ENCODE measurements at places on chromosomes 6 and 20.
A peak's percentile ranks its signal among the peaks of the same experiment; 100 is the strongest.

GRCh38 chr20:55437798-55438415, 567.4 kb downstream of the CBLN4 start:
- DNase-seq: no peak

GRCh38 chr20:32466739-32467505, 108.8 kb downstream of the ASXL1 start:
- DNase-seq: no peak

DNA sequence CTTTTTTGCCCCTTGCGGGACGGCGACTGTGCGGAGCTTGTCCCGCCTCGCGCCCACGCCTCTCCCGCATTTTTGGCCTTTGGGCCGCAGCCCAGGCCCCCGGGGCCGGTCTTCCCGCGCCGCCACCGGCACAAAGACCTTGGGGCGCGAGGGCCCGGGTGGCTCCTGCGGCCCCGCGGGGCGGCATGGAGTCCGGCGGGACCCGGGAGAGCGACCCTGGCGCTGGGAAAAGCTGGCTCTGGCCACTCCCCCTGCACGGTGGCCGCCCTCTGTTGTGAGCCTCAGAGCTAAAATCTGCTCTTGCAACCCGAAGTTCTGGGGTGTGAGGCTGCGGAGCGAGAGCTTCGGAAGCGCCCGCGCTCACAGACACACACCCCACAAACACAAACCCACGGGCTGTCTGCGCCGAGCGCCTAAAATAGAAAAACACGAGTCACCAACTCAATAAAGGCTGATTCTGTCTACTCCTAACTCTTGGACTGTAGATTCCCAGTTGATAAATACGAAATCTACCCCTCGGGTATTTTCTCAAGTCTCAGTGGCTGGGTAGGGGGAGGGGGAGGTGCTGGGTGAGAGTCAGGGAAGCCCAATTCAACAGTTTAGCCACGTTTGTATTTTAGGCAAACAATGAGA, 496 bp upstream of the BEND3 start:
- DNase-seq: peak; percentile 62

DNA sequence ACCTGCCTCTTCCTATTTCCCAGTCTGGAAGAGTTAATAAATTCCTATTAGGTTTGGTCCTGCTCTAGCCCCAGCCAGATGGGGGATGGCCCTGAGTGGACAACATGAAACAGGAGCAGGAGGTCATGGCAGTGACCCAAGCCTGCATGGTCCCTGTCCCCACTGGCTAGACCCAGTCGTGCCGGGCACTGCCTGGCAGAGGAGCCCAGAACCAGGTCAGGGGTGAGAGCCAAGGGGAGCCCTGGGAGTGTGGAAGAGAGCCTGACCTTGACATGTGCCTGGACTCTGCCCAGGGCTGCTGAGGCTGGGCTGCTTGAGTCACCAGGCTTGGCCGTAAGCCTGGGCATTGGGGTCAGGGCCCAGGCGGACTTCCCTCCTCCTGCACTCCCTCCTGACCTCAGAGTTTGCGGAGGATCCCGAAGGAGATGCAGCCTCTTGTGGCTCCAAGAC, 3.6 kb downstream of the AVP start:
- no peak for DNase-seq

- DNase-seq: no peak
These were observed 513.8 kb upstream of the HTR1E start for GRCh38 chr6:86423571-86423970.

DNA sequence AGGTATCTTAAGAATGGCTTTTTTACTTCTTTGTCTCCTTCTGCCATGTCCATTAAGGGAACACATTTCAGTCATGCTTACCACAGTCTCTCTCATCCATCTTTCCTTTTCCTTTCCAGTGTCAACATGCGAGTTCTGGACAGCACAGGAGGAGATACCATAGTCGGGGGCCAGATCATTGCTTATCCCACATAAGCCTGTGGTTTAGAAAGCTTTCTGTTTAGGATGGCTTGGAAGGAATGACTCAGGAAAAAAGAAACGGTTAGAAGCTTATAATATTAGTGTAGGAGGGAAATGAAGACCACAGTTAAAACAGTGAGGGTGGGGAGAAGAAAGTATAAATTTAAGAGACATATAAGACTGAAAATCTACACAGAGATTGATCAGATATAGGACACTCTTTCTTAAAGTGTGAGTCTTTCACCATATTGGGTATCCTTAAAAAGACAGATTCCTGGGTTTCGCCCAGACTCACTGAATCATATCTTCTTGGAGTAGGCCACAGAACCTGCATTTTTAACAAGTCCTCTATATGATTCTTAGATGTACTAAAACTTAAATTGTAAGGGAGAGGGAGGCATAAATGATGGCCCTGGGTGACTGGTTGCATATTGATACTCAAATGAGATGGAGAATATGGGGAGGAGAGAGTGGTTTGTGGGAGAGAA, 36.1 kb downstream of the DSE start:
- DNase-seq: no peak

GRCh38 chr6:106223300-106223930, 102.1 kb downstream of the ATG5 start:
- DNase-seq: peak; percentile 18

GRCh38 chr20:59121714-59122565, 41.7 kb upstream of the ZNF831 start:
- no peak for DNase-seq

DNA sequence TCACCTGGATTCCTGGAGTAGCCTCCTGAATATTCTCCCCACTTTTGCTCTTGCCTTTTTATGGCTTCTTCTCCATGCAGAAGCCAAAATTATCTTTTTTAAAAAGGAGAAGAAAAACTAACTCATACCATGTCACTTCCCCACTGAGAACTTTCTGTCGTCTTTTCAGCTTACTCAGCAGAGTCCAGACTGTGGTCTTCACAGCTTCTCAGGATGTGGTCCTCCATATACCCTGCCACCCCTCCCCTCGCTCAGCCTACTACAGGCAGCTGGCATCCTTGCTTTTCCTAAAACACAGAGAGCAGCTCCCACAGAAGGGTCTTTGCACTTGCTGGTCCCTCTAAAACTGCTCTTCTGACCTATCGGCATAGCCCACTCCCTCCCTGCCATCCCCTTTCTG, 89.4 kb upstream of the ISM1 start:
- no peak for DNase-seq

GRCh38 chr6:80174900-80175572, 68.6 kb downstream of the BCKDHB start:
- DNase-seq: no peak

DNA sequence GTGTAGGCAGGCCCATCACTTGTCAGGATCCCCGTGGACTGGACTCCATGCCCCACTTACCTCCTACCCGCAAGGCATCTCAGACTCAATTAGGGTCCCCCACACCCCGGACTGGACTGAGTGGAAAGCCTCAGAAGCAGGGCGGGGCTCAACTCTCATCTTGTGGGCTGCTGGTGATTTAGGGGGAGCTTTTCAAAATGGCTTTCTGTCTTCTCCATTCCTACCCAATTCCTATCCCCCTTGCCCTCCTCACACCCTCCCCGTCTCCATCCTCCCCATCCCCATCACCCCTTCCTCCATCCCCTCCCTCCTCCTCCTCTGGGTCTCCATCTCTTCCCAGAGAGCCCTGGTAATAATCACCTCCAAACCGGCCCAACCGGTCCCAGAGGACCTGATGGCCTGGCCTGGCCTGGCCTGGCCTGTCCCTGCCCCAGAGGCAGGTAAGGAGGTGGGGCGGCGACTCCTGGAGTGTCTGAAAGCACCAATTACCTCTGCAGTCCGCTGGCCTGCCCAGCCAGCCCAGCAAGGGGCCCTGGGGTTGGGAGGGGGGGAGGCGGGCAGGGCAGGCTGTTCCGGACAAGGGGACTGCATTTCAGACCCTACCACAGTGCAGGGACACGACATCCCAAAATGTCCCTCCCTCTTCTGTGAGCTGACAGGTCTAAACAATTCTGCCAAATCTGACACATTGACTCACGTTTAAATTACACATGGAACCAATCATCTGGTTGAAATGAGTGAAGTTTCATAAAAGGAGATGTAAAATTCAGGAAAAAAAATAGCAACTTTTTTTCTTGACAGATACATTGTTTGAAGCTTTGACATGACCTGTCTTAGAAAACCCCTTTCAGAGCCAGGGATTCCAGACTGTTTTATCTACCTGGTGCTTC, 24.8 kb downstream of the MAFB start:
- DNase-seq: no peak

- DNase-seq: no peak
These were observed 81.5 kb downstream of the EDN1 start for GRCh38 chr6:12371641-12372146.

DNA sequence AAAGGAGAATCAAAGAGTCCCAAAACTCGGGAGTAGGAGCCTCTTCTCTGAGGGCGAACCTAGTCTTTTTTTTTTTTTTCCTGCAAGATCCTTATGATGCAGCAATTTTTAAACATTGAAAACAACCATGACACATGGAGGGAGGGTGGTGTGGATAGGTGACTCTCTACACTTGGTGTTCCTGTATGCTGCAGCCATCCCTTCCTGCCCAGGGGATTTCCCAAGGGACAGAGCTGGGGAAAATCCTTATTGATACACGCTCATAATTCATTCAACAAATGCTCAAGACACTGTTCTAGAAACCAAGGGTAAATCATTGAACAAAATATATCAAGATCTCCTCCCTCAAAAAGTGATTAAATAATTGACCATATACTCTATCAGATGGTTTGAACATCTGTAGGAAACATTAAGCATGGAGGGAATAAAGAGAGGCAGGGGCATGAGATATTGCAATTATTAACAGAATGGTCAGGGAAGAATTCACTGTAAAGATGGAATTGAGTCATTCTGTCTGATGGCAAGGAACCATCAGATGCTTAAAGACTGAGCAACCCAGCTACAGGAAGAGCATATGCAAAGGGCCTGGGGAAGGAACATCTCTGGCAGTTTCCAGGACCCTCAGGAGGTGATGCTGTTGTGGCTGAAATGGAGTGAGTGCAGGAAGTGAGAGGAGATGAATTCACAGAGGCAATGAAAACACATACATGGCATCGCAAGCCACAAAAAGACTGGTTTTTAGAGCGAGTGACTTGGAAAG, 13.4 kb upstream of the BTN3A3 start:
- no peak for DNase-seq

DNA sequence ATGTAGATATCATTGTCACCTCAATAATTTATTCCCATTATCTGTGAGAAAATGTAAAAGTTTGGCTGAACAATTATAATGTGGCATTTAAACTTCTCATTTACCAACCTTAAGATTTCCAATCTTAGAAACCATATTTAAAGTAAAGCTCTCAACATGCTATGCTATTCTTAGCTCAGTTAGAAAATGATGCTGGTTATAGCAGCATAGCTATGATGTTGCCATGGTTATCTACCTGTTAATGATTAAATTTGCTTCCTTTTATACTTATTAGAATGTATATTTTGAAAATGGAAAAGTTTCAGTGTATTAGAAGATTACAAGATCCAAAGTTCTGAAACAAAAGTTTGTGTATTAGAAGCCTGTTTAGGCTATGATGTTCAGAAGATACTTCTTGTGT, 110.1 kb downstream of the GPR63 start:
- DNase-seq: no peak

GRCh38 chr6:93703431-93703830, 284.1 kb upstream of the EPHA7 start:
- DNase-seq: no peak

DNA sequence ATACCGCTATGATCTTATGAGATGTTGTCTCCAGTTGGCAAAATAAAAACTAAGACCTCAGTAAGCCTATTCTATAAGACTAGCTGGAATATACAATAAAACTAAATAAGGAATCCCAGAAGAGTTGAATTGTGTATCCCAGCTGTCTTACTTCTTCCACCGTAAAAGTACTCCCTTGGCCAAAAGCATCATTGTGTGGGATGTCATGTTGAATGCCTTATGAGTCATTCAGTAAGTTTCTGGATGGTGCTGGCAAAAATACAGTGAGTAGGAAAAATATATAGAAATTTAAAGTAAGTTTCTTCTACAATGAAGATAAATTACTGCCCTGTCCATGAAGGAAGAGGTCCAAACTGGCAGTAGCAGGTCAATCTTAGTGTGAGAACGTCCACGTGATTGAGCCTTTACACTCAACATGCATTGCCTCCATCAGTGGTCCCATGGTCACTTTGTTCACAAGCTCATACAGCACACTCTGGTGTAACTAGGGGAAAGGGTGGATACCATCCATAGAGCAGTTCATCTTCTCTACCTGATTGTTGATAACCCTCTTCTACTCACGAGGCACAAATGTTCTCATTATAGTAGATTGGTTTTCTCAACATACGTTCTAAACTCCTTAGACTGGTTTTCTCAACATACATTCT, 13.7 kb upstream of the ZNF318 start:
- DNase-seq: no peak

DNA sequence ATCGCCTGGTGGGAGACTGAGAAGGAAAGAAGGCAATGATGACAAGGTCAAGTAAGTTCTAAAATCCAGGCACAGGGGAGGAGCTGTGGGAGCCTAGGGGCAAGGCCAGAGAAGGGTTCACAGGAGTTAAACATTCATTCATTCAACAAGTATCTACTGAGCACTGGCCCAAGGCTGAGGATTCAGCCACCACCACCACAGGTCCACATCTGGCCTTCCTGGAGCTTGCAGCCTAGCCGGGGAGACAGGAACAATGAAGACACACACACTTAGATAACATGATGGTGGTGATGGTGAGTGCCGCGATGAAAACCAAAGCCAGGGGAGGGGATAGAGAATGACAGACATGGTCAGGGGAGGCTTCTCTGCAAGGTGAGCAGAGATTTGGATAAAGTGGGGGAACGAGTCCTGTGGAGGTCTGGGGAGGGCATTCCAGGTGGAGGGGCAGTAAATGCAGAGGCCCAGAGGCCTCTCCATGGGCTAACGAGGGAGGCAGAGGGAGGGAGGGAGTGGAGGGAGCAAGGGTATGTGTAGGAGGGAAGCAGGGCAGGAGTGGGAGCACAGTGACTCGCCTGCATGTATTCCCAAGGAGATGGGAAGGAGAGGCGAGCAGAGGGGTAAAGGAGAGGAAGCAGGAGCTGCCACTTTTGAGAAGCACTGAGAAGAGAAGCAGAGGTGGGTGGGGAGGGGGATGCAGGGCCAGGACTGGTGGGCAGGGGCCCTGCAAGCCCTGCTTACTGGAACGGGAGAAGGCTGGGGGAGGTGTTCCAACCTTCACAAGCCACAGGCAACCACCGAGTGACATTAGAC, 10.5 kb upstream of the RSPO4 start:
- no peak for DNase-seq

DNA sequence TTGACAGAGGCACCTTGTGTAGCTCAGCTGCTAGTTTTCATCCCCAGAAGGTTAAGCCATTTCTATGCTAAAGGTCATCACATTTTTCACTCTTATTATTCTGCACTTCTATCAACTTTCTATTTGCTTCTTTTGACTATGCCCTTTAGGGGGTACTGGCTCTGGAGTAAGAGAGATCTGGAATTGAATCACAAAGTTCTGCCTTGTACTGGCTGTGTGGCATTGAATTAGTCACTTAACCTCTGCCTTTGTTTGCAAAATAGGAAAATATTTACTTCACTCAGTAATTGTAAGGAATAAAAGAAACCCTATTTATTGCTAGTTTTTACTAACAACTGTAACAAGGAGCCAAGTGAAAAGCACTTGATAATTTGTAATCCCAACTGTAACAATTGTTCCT, 56.8 kb upstream of the MTRF1L start:
- DNase-seq: no peak

- DNase-seq: no peak
These were observed 59.3 kb downstream of the SHPRH start for GRCh38 chr6:145904868-145905267.
